ENCODE measurements at places on chromosomes 2 and 18.

- no peak for DNase-seq
Observed at GRCh38 chr18:68739462-68739861, 24.6 kb upstream of the TMX3 start.

DNA sequence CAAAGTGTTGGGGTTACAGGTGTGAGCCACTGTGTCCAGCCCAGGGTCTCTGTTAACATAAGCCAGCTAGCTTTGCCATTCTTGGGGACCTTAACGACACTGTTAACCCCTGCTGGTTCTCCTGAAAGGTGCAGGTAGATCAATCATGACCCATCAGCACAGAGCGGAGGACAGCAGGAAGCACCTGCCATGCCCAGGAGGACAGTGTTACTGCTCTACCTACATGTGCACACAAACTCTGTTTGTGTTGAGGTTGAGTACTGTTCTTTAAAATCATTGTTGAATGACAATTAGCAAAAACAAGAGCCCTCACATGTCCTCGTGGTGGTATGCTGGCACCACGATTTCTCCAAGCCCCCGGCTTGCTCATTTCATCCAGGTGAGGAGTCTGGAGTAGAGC lies 120.9 kb downstream of the FAM210A start:
- no peak for DNase-seq

GRCh38 chr2:12587729-12588522 lies 128.8 kb upstream of the TRIB2 start:
- peak; percentile 21 for DNase-seq

- no peak for DNase-seq
Observed at GRCh38 chr2:136319237-136319636, 201.3 kb upstream of the CXCR4 start.

GRCh38 chr18:45663403-45664045 lies 48.2 kb downstream of the SLC14A2 start:
- no peak for DNase-seq

- peak; percentile 46 for DNase-seq
Observed at GRCh38 chr2:230347659-230348305, 20.8 kb downstream of the SP140L start.

DNA sequence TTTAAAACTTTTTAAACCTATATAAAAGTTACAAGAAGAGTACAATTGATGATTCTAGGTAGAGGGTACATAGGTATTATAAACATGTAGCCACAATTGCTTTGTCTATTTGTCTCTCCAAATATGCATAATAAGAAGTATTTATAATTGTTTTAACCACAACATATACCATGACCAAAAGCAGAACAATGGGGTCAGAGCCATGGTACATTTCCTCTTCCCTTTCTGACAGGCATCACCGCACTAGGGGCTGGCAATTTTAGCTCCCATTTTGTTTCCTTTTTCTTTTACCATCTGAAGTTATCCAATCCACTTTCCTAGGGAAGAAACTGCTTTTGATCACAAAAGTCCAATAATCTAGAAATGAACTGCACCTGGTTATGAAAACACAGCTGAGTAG lies 49.3 kb downstream of the TMX3 start:
- DNase-seq: no peak

GRCh38 chr2:795531-796041 lies 118.4 kb upstream of the TMEM18 start:
- no peak for DNase-seq

DNA sequence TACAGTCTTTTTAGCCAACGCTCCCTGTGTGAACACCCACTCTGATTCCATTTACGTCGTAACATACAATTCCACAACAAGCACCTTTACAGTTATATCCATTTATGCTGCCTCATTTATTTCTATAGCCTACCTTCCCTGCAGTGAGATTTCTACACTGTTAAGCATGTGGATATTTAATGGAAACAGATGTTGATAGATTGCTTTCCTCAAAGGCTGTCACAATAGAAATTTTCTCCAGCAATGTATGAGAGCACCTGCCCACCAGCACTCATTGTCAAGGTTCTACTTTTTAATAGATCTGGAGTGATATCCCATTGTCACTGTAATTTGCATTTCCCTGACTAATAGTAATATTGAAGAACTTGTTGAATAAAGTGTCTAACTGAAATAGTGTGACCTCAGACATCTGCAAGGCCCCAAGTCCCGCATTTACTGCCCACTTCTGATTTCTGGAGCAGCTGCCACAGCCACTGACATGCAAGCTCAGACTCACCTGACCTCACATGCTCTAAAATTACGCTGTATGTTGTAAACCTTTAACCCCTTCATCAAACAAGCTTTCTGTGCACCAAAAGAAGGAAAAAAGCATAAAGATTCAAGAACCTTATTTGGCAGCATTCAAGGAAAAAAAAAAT lies 295.1 kb downstream of the CNTNAP5 start:
- DNase-seq: no peak

DNA sequence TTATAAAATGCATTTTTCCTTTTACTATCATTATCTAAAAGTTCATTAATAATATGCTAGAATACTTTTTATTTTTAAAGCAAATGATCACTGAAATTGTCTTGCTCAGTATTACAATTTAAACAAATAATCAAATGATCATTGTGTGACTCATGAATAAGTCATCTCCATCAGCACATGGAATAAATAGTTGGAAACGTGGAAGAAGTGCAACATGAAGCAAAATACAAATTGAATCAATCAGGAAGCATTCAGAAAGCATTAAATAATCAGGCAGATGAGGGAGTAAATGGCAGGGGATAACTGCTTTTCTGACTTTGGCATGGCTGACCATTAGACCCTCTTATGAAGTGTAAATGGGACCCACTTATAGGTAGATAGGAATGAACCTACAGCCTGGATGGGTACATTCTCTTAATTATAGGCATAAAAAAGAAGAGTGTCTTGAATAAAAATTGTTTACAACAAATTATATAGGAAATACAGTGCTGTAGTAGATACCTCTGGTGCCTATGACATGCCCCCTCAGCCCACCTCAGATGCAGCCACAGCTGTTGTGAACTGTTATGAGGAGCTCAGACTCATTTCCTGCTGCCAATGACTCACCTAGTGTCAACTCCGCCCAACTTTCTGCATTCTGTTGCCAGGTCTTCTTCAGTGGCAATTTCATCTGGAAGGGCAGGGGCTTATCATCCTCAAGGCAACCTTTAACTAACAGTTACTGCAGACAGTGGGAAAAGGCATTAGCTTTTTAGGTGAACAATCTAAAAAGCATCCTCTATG lies 936.0 kb downstream of the TRIB2 start:
- no peak for DNase-seq

DNA sequence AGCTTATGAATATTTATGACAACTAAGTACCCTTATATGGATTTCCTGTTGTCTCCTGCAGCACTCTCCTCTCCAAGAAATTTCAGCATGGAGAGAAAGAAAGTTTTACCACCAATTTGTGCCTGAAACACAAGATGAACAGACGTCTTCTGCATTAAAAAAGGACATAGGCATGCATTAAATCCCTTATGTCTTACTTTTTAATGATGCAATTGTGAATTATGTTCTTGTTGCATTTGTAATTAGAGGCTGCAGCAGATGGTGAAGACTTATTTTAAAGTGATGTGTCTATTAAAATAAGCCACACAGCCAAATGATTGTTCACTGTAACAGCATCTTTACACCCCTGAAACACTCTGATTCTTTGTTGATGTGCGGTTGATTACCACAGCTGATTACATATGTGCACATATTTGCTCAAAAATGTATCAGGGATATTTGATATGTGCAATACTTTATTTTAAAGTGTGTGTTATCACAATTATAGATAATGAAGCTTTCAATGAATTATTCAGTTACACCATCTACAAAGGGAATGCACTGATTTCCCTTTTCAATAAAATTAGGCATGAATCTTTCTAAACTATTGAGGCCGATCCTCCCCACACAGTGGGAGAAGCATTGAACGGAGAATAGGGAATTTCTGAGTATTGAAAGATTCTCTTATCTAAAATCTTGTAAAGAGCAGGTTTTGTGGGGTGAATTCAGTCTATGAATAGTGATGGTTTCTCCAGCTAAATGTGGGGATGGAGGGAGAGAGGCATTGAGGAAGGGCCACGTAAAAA lies 585.1 kb downstream of the SLC4A3 start:
- DNase-seq: no peak

GRCh38 chr2:32976409-32977063 lies 29.8 kb downstream of the LTBP1 start:
- DNase-seq: no peak

DNA sequence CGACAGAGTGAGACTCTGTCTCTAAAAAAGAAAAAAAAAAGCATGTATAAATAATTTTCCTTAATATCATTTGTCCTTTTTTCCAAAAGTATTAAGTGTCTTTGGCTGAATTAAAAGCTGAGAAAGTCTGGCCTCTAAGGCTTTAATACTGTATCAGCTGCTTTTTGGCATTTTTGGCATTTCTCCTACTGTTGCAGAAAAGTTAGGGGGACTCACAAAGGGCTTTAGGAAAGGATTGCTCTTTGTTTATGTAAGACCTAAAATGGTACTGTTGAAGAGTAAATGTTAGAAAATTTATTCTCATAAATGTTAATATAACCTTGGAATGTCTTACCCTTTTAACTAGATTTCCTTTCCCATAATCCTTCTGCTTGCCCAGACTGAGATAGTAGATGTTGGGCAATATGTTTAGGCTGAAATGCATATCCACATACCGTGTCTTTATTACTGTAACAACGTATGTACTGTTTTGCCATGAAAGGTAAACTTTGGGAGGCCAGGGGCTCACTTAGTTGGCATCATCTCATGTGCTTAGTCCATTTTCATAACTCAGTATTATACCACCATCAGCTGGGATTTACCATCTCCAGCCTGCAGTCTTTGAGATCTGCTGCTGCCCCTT lies 18.0 kb upstream of the STON1 start:
- DNase-seq: no peak

DNA sequence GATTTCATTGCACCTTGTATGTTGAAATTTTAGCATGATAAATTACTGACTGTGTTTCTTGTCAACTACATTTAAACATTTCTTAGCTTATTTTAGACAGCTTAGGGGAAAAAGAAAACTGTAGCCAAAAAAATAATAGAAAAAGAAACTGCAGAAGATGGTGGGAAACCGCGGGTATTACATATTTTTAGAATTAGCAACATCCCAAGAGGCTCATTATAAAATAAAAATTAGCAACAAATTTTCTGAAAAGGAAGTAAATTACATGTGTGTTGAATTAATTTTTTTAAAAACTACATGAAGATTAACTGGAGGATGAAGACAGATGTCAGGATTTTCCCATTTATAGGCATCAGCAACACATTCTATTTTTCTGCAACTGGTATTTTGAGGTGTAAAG lies 4.3 kb downstream of the PELI1 start:
- no peak for DNase-seq

- DNase-seq: no peak
Observed at GRCh38 chr2:71453404-71454220, at the start of gene DYSF. DYSF (plus strand) TSS chr2:71453561.

- DNase-seq: no peak
Observed at GRCh38 chr2:148739454-148740105, 95.0 kb downstream of the EPC2 start.

DNA sequence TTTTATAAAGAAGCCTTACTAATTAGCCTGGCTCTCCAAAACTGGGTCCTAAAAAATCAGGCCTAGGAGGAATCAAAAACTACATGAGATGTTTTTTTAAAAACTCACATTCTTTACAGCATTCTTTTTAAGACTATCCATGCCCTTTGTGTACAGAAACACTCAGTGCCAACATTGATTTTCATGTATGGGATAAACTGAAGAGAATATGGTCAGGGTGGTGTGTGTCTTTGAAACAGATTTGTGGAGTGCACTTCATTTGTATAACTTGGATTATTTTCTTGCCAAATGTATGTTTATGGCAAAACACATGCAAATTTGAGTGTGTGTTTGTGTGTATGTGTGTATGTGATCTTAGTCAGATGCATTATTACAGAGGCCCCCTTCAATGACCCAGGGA lies 283.6 kb upstream of the ATP5MC3 start:
- DNase-seq: no peak

DNA sequence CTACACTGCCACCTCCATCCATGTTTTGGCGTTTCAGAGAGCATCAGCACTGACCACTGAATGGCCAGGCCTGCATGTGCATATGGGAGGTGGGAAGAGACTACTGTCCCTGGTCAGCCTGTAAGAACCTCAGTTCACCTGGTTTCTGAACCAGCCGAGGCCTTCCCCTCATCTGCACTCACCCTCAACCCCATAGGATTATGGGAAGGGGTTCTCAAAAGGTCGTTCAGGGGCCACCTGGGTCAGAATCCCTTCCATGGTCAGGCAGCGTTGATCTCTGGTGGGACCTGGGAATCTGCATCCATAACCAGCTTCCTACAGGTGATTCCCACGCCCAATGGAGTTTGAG lies 36.7 kb downstream of the TET3 start:
- no peak for DNase-seq

DNA sequence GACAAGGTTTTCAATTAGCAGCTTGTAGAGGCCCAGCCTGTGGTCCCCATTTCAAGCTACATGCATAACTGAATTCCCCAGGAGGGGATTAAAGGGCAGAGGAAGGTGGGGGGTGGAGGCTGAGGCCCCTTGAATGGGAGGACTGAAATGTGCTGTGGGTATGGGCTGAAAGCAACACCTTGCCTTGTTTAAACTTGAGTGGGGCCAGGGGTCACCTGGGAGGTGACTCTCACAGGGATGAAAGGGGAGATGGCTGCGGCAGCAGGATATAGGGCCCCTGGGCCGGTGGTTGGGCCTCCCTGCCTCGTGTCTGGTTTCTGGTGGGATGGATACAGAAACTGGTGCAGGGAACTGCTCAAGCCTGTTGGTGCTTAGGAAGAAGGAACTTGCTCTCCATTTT lies 225.9 kb upstream of the SPRED2 start:
- no peak for DNase-seq

DNA sequence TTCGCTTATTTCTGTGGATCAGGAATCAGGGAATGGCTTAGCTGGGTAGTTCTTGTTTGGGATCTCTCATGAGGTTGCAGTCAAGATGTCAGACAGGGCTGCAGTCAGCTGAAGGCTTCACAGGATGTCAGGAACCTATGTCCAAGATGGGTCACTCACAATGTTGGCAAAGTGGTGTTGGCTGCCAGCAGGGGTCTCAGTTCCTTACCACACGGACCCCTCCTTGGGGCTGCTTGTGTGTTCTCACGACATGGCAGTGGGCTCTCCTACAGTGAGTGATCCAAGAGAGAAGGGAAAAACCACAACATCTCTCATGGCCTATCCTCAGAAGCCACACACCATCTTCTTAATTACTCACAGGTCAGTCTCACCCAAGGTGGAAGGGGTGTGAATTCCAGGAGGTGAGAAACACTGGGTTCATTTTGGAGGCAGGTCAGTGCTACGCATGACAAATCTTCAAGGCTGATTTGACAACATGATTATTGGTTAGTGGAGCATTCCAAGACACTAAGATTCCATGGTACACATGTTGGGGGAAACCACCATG lies 1.3 kb upstream of the ANTXR1 start:
- DNase-seq: no peak

- no peak for DNase-seq
Observed at GRCh38 chr2:67812682-67813081, 250.1 kb downstream of the C1D start.

- DNase-seq: no peak
Observed at GRCh38 chr18:1875219-1875618, 696.1 kb downstream of the METTL4 start.

GRCh38 chr2:162317861-162318327 lies 590 bp downstream of the IFIH1 start:
- peak; percentile 21 for DNase-seq

All from CD4-positive, alpha-beta T cell treated with Interleukin-4 for 4 hours (primary cell).